ENCODE measurements at places on chromosomes 12 and 14. TPM values are rescaled to one million over a fixed set of nuclear protein-coding genes. Genes with fewer than 3 reads are reported as not detected.

DNA sequence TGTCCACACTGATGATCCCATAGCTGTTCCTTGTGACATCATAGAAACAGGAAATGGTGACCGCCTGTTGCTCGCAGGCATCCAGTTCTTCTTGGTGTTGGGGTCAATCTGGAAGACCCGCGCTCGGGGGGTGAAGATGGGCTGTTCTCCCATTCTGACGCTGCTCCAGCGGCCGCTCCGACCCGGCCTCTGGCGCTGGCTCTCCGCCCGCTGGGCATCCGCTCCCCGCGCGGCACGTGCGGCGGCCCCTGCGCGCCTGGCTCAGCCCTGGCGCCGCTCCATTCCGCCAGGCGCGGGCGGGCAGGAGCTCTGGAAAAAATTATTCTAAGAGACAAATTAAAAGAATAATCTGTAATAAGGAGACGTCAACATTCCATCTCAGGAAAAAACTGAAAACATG lies 761.1 kb downstream of the TMEM121 start:
- no peak for DNase-seq

DNA sequence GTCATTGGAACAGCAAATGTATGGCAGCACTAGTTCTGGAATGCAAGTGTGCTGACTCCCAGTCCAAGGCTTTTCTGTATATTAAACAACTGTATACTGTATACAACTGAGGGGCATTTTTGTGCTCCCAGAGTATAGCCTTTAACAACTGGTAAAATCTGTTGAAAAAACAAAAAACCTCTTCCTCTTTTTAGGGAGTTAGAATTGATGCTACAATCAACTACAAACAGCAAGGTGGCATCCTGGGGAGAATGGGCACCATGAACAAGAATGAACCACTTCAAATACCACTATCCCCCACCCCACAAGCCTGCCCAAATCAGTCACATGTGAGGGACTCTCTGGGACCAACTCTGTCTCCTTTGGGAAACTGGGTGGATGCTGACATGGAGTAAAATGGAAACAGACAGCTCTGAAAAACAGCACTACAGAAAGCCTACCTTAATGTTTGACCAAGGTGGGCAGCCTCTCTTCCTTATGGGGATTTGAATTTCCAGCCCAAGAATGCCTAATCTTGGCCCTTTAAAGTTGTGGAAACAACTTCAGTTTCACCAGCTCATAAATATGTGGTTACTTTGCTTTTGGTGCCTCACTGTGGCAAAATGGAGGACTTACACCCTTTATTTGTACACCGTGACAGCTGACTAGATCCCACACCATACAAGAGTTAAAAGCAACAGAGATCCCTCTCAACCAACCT lies 7.5 kb downstream of the VTI1B start:
- DNase-seq, result no peak

- no peak for DNase-seq
Measured at GRCh38 chr14:23445773-23446172, 10.3 kb upstream of the MYH7 start.

The FGD4 gene
- 17.0 TPM for total RNA-seq

DNA sequence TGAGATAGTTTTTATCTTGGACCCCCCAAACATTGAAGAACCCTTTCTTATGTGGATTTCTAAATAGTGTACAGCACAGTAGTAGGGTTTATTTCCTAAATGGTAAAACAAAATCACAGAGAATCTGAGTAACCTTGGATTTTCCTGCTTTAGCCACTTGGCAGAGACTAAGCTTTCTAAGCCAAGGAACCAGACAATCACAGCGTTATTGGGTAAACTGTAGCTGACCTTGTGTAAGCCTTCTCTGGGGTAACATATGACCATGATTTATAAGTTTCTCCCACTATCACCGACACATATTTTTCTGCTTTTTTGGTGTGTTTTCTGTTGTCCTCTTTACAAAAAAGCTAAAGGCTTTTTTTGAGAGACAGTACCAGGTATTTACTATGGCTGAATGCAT lies 136.3 kb upstream of the PZP start:
- no peak for DNase-seq

The TAS2R43 gene
- total RNA-seq, result not detected

Measured in esophagus squamous epithelium (tissue), 5 donors.